ENCODE measurements at places on chromosomes 2 and 18.

- no peak for DNase-seq
These were observed 435 bp downstream of the ADCY3 start for GRCh38 chr2:24919506-24920097.

- no peak for DNase-seq
These were observed 5.5 kb downstream of the ANKRD62 start for GRCh38 chr18:12099160-12099559.

DNA sequence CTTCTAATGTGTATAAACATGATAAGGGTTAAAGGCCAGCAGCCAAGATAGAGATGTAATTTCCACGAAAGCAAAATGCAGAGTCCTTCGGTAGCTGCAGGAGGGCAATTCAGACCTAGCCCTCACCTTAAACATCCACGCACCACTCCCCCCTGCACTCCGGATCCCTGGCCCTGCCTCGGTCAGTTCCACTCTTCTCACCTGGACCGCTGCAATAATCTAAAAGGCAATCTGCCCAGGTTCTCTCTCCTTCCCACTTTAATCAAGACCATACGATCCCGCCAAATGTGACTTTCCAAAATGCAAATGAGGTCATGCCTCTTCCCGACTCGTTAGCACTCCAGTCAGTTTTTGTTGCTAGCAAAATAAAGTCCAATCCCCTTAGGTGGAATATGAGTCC is 485.2 kb downstream of the EIPR1 start:
- no peak for DNase-seq

DNA sequence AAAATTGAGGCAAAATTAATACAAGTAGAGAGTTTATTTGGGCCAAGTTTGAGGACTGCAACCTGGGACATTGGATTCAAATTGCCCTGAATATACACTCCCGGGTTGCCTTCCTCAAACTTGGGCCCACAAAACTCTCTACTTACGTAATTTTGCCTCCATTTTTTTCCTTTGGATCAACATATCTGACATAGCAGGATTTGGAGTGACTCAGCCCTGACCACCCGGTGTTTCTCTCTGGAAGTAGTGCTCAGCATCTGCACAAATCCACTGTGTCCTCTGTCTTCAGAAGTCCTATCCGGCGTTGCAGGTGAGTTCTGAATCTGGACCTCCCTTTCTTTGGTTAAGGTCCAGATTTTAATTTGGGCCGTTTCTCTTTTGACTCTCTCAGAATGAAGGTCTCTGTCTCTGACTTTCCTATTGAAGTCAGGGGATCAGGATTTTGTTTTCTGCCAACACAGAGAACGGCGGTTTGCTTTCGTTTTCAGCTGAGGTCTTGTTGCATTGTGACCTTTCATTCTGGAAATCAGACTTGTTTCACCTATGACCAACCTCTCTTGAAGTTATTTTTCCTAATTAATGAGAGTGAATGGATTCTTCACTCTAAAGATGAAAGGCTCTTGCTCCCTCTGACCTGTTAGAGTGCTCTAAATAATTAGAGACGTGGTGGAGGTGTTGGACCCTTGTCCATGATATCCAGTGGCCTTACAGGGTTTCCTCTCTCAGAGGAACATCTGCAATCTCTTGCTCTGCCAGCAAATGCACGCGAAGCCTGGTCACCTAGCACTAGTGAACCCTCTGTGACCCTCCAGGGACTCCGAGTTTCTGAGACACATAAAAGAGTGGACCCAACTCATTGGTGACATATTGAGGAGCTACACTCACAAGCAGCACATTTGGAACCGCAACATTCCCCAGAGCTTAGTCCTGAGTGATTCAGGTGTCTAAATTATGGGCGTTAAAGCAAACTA is 13.6 kb downstream of the TCF23 start:
- no peak for DNase-seq

GRCh38 chr2:101179982-101180381 is 28.8 kb upstream of the TBC1D8 start:
- DNase-seq, result no peak

DNA sequence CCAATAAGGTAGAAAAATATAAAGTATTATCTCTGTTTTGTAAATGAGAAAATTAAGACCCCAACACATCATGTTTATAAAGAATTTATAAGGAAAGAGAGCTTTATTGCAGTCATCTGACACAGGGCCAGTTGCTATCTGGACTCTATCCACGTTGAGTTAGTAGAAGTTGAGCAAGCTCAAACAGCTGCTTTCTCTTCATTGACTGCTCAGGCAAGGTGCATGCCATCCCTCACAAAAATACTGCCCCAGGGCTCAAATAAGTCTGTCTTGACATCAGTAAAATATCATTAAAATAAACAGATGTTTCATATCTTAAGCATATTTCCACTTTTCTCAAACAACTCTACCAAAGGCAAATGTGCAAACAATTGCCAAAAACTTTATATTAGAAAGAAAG is 14.8 kb downstream of the COL5A2 start:
- no peak for DNase-seq

GRCh38 chr2:6986912-6987361 is 69.7 kb downstream of the RNF144A start:
- DNase-seq, result no peak

DNA sequence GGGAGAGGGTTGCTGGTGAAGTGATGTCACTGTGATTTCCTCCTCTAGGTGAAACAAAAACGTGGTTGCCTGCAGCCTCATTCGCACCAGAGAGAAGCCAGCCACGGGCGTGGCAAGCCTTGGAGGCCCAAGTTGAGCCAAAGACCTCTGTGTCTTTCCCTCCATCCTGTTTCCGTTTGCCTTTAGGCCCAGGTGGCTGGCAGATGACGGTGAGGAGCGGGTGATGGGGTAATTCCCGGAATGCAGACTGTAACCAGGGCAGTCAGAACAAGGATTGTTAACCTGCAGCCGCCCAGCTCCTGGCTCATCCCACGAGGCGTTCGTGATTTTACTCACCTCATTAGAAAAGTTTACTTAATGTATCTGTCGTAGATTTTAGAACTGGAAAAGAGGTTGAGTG is 14.4 kb downstream of the CTIF start:
- DNase-seq, result no peak
